ENCODE measurements at places on chromosomes 1 and 21.

DNA sequence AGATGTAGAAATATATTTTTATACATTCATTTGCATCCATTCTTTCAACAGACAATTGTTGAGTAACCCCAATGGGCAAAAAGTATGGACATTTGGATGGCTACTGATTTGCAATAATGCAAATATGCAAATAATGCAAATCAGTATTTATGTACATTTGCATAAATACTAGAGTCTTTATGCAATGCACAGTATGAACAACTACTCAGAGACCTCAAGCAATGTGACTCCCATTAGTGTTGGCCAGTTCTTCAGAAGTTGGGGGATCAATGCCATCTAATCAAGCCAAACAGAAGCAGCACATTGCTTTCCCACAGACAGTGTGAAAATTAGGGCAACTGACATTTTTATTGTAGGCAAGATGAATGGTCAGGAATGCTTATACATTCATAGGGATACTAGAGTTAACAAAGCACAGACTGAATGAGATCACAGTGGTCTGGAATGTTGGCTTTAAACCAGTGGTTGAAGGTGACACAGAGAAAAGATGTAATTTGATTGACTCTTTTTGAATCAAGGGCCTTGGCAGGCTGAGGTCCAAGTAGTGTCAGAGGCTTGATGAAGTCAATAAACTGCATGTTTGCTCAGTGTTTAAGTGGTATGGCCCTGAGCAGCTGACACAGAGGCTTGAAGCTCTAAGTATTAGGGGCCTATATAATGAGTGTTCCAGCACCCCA lies 256.6 kb downstream of the CTH start:
- DNase-seq = no peak

DNA sequence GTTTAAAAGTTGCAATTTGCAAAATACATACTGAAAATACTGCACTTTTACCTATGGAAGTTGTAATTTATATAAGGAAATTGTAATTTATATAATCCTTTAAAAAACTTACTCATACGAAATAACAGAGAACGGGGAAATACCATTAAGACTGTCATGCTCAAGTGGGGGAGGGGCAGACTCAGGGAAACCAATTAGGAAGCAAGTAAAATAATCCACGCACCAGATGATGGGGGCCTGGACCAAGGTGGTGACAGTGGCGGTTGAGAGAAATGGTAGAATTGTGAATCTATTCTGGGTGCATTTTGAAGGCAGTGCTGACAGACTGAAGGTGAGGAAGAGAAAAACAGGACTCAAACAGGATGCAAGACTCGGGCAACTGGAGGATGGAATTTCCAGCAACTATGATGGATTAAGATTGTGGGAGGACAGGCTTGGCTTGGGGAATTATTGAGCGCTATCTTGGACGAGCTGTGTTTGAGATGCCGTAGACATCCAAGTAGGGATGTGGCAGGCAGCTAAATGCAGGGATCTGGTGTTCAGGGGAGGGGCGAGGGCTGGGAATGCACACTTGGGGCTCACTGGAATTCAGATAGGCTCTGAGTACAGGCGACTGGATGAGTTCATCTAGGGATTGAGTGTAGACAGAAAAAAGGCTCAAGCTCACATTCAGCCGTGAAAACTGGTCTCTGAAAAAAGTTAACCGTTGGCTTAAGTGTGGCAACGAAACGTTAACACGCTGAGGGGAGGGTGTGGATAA lies 977 bp downstream of the LCA5L start:
- DNase-seq = peak; percentile 84

GRCh38 chr1:40646315-40646714 lies 19.2 kb downstream of the RIMS3 start:
- DNase-seq = peak; percentile 52

GRCh38 chr1:17594690-17595601 lies 55.4 kb downstream of the ARHGEF10L start:
- no peak for DNase-seq

- peak; percentile 65 for DNase-seq
These were observed 84.6 kb upstream of the B3GALT2 start for GRCh38 chr1:193270996-193271395.

GRCh38 chr1:159229260-159229885 lies 24.7 kb downstream of the ACKR1 start:
- DNase-seq = no peak

DNA sequence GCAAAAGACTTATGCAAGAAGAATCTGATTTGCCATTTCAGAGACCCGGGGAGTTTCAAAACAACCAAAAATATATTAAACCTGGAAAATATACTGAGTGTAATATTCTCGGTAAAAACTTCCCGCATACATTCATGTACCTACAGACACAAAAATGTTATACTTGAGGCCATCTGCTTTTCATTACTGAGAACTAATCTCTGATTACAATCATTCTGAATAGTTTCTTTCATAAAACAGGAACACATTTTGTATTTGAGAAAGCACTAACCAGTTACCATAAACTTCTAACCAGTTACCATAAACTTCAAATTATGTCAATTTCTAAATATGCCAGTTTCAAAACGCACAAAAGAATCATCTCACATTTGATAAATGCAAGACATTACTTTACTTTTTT lies 7.8 kb downstream of the ZNHIT6 start:
- DNase-seq = no peak

GRCh38 chr1:183642166-183642565 lies 6.6 kb upstream of the ARPC5 start:
- no peak for DNase-seq

DNA sequence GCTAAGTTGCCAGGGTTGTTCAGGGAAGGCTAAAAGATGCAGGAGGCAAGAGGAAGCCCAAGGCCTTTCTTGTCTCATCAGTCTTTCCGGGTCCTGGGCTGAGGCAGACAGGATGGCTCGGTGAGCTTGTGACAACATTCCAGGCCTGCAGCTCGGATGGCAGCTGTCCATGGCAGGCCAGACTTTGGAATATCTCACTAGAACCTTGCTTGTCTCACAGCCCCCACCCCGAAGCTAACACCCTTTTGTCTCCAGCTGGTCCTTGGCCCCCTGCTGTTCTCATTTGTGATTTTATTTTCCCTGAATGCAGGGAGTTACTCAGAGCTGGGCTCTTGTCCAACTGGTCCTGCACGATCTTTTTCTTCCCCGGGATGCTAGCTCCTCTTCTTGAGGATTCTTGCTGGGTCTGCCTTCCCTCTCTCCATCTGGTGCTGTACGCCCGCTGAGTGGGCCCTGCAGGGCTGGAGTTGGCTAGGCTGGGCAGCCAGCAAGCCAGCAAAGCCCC lies 477.2 kb upstream of the CAMK1G start:
- DNase-seq = no peak

DNA sequence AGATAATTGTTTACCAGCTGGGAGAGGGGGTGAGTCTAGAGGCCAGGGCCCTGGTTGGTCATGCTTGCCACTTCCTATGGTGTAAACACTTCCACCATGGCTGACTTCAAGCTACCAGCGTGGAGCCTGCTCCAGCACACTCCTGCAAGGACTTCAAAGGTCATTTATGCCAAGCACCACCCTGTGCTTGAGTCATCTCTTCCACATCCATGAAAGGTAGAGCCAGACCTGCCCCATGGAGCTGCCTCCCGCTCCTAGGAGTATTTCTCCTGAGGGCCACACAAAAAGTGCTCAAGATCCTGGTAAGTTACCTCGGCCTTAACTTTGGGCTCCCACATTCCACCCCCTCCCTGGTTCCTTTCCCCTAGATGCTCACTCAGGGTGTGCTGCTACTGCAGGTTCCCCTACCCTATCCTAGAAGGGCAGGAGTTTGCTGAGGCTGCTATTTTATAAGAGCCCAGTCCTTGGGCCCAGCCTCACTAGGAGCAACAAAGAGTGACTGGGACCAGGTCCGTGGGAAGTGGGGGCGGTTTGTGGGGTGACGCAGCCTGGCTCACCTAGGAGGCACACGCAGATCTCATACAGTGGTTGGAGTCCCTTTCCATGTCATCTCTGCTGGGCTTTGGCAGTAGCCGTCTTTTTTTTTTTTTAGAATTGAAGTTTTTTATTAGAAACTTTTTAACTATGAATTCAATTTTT lies 2.4 kb downstream of the RAB7B start:
- DNase-seq = no peak

- DNase-seq = no peak
These were observed 39.1 kb upstream of the SLC19A1 start for GRCh38 chr21:45581322-45581712.

- DNase-seq = no peak
These were observed 182.0 kb downstream of the DUSP10 start for GRCh38 chr1:221559911-221560310.

- no peak for DNase-seq
These were observed 32.2 kb upstream of the CD1D start for GRCh38 chr1:158148468-158148867.

- no peak for DNase-seq
These were observed 21.9 kb upstream of the NEK2 start for GRCh38 chr1:211697356-211697755.

DNA sequence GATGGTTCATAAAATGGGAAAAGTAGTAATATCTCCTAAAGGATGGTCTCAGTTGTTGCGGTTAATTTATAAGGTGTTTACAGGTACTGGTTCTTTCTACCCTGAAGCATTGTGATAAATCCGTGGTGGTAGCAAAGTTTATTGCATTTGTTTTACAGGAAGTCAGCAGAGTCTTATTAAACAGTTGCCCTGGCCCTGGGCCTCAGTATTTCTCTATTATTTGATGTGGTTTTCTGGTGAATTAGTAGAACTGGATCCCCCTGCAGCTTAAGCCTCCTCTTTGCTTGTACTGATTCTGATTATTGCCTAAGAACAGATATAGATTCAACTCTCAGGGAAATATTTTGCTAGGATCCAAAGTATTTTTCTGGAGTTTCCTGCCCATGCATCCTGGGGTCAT lies 76.4 kb upstream of the CD55 start:
- no peak for DNase-seq

GRCh38 chr1:33709174-33709782 lies 154.6 kb upstream of the HMGB4 start:
- no peak for DNase-seq

GRCh38 chr1:91693557-91693956 lies 192.4 kb downstream of the TGFBR3 start:
- no peak for DNase-seq

DNA sequence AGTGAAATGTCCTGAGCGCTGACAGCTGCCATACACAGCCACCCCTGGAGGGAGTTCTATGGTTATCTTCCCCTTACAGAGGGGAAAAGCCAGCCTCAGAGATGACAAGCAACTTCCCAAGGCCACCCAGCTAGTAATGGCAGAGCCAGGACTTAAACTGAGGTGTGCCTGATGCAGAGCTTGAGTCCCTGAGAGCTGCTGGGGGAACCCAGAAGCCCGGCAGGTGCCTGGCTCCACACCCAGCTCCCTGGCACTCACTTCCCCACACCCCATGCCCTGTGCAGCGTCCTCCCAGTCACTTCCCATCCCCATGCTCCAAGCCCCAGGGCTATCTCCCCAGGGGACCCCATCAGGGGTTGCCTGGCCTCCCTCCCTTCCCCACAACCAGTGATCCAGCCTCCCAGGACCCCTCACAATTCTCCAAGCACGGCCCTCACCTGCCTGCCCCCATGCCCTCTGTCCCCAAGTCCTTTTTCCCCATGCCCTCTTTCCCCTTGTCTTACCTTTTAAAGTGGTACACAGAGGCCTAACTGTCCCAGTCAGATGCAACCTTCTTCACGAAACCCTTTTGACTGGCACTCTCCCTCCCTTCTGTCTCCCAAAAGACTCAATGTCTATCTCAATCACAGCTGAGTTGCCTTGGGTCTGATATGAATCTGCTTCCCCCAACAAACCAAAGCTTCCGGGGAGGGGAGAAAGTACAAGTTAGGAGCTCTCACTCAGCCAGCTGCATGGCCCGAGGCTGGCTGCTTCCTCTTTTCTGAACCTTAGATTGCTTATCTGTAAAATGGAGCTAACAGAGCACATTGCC lies 39.8 kb upstream of the LRP8 start:
- no peak for DNase-seq

DNA sequence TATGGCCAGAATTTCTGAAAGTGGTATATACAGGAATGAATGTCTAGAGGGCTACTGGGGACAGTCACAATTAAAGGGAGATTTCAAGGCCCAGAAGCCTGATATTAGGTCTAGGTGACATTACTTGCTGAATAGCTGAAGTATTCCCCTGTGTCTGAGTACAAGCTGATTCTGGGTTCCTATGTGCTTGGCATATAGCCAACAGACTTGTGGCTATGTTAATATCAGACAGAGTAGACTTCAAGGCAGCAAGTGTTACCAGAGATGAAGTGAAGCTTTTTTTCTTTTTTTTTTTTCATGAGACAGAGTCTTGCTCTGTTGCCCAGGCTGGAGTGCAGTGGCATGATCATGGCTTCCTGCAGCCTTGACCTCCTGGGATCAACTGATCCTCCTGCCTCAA lies 8.3 kb downstream of the TTC4 start:
- DNase-seq = no peak

- DNase-seq = no peak
These were observed 34.3 kb upstream of the CREG1 start for GRCh38 chr1:167587872-167588271.

- DNase-seq = no peak
These were observed 779 bp downstream of the PCP4L1 start for GRCh38 chr1:161259345-161259702.

- DNase-seq = no peak
These were observed 13.4 kb downstream of the CFAP74 start for GRCh38 chr1:1990222-1990621.

DNA sequence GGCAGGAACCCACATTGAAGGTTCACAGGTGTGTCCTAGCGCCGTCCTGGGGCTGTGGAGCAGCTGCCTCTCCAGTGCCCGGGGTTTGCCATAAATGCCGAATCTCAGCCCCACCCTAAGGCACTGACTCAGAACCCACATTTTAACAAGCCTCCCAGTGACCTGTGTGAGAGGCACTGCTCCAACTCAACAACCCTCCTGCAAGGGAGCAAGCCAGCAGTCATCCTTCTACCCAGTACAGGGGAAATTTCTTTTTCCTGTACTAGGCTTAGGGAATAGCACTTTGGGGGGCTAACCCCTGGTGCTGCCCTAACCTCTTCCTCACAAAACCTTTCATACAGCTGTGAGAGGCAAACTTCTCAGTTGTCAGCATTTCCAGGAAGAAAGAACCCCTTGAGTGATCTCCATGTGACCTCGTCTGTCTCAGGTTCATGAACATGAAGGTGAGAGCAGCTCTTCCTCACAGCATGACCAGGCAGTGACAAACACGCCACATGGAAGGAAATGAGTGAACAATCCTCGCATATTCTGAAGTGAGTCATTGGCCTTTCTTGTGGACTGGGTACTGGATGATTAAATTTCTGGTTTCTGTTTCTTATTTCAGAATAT lies 11.4 kb upstream of the BCAR3 start:
- DNase-seq = peak; percentile 79
